Lower leg skin (tissue), 4 donors: ENCODE measurements at places on chromosomes 1 and 21.

DNA sequence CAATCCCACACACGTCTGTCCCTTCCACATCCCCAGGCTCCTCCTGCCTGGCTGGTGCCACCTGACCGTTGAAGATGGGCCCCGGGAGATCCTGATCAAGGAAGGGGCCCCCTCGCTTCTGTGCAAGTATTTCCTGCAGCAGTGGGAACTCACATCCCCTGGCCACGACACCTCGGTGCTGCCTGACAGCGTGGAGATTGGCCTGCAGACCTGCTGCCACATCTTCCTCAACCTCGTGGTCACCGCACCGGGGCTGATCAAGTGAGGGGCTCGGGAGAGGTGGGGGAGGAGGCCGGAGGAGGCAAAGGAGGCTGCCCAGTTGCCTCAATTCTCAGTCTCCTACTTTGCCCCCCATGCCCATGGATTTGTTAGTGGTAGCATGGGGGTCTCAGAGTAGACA, 5.6 kb downstream of the NCDN start:
- no peak for DNase-seq

DNA sequence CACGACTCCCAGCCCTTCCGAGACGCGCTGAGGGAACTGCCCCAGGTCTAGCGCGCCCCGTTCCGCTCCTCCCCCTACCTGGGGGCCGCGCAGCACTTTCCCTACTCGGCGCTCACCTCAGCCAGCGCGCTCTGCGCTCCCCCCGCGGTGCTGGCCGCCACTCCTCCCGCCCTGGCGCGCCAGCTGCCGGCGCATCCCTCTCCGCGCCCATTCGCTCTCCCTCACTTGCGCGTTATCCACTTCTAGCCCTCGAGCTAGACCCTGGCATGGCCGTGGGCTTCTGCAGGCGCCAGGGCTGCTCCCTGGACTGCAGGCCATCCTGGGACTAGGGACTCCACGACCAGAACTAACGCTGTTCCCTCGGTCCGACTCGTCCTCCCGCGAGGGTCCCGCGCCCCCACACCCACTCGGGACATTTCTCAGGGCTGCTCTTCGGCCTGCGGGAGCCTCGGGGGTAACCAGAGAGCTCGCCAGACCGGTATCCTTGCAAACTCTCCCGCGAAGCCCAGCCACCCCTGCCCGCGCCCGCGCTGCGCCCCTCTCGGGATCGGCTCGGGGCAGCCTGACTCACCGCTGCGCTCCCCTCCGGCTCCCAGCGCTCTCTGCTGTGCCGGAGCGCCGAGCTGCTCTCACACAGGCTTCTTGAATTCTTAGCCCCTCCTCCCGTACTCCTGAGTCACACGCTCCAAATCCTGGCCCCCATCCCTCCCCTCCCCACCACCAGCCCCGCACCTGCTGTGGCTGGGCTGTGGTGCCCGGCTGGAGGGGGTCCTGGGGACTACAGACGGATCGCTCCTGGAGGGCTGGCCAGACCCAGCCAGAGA, at the start of gene NGF:
TSS of gene NGF (minus strand) at position 617 of the 824 bp plus-strand sequence. CDS start 51,454 bp downstream, outside the sequence.
- no peak for DNase-seq

DNA sequence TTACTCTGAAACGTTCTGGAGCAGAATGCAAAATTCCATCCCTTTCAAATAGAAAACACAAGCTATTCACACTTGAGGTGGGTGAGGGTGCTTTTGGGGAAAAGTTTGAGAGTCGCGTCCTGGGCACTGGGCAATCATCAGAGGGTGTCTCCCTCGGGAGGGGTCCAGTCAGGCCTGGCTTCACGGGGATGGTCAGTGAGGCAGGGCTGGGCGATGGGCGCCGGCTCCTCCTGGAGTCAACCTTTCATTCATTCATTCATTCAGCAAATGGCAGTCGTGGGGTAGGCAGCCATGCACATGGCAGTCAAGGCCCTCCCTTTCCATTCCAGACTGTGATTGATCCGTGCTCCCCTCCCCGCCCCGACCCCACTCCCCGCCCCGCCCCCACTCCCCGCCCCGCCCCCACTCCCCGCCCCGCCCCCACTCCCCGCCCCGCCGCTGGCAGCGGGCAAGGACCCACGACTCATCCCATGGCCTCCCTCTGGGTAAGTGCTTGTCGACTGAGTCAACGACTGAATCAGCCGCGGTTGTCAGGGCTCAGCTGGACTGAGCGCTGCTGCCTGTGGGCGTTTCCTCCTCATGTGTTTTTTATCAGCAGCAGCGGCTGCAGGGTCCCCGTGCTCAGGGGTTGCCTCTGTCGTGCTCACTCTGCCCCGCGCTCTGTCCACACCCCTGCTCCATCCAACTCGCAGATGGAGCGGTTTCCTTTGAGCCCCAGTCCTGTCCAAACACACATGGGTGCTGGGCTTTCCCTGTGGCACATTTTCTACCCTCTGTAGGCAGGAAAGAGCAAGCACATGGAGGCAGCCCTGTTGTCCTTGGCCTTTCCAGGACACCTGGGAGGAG, 12.5 kb upstream of the SPSB1 start:
- peak; percentile 93 for DNase-seq

- DNase-seq, result no peak
These were observed 24.8 kb downstream of the PPP2R5A start for GRCh38 chr1:212309967-212310366.

- DNase-seq, result no peak
These were observed 724.6 kb downstream of the ADGRL2 start for GRCh38 chr1:82525378-82525777.

DNA sequence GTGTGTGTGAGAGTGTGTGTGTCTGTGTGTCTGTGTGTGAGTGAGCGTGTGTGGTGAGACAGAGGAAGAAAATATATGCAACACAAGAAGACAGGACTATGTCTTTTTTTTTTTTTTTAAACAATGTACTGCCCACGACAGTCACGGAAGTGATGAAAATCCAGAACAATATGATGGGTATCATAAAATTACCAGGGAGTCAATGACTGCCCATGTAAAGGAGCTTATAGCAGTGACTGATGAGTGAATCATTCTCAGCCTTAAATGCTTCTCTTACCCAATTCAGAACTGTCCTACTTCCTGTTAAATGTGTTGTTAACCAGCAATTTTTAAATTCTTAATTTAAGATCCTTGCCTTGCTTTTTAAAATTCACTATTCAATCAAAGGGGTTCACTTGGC, 46.6 kb downstream of the RGS7 start:
- DNase-seq, result no peak

DNA sequence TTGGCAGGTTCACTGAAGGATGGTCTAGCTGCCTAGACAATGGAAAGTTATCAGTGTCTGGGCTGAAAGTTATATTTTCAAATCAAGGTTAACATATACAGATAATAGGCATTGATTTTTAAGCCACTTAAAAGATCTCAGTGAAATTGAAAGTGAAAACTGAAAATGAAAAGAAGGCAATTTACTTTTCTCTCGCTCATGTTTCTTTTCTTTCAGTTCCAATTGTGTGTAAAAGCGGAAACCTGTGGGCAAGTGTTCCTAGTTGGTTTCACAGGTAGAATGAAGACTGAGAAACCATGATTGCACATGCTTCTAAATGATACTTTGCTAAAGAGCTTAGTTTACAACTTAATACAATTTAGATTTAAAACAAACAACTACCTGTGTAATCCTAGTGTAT, 383.7 kb downstream of the ZP4 start:
- DNase-seq, result no peak

- DNase-seq, result peak; percentile 30
These were observed 5.3 kb upstream of the CDCP2 start for GRCh38 chr1:54158071-54158470.

DNA sequence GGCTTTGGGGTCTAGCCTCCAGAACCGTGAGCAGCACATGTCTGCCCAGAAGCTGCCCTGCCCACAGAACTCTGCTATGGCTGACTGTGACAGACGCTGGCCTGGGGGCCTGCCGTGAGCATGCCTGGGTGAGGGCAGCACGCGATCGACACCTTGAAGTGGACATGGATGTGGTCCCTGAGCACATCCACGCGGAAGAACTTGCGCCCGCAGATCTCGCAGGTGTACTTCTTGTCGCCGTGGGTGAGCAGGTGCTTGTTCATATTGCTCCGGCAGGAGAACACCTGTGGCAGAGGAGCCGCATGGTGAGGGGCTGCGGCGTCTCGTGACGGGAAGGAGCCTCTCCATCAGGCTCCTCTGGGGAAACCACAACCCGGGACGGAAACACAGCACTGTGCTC, 56.0 kb downstream of the PRDM15 start:
- peak; percentile 76 for DNase-seq

- no peak for DNase-seq
These were observed 21.3 kb upstream of the GNPAT start for GRCh38 chr1:231219422-231220401.

GRCh38 chr21:42095581-42095980, 24.5 kb downstream of the UMODL1 start:
- no peak for DNase-seq

DNA sequence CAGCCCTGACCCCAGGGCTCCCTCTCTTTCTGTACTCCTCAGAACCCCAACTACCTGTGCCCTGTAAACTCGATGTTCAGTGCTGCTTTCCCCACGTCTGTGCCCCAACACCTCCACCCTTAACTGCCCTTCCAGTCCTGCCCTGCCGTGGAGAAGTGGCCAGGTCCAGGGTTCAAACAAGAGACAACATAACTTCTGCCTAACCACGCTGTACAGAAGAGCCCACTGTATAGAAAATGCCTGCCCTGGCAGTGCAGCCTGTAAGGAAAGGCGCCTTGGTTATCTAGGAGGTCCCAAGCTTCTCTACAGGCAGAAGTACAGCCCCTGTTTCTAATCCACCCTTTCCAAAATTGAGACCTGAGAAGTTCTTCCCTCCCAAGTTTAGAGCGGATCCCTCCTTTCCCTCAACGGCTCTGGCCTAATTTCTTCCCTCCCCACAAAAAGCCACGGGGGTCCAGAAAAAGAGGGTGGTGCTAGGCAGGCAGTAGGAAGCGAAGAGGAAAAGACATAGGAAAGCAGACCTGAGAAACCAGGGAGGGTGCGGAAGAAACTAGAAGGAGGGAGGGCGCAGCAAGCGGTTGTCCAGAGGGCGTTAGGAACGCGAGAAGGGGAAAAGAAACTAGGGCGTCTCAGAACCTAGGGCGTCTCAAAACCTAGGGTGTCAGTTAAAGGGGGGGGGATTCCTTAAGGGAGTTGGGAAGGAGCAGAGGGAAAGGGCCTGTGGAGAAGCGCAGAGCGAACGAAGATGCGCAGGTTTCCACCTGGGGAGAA, 3.2 kb downstream of the DMRTA2 start:
- DNase-seq, result no peak

DNA sequence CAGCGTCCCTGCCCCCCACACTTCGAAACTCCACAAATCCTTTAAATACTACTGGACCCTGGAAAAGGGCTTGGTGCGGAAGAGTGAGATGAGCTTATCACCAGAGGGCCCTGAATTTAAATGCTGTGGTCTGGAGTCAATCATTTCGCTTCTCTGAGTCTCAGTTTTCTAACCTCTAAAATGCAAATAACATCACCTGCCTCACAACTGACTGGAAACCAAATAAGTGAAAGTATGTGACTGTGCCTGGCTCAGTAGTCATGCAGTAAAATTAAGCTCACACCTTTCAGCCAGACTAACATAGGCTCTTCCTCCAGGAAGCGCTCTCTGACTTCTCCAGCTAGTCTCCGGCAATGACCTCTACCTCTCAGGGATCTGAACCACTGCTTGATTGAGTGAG, 4.2 kb downstream of the GJA4 start:
- no peak for DNase-seq

- no peak for DNase-seq
These were observed 734 bp downstream of the MED18 start for GRCh38 chr1:28329395-28330153.

- no peak for DNase-seq
These were observed 4.8 kb upstream of the DYNLT5 start for GRCh38 chr1:66747501-66747900.

- no peak for DNase-seq
These were observed 4.7 kb upstream of the CCSAP start for GRCh38 chr1:229347528-229347927.

DNA sequence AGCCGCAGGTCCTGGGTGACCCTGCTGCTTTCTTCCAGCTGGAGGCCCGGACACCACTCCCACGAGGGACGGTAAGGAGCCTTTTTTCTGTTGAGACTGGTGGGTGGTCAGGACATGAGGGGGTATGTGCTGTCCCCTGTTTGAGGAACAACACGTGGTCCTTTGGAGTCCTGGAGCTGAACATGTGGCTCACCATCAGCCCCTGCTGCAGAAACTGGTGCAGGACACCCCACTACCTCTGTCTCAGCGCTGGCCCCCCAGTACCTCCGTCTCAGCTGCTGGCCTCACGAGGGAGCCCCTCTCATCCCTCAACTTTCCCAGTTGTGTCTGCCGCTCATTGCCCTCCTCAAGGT, 34.7 kb downstream of the SLC19A1 start:
- no peak for DNase-seq

DNA sequence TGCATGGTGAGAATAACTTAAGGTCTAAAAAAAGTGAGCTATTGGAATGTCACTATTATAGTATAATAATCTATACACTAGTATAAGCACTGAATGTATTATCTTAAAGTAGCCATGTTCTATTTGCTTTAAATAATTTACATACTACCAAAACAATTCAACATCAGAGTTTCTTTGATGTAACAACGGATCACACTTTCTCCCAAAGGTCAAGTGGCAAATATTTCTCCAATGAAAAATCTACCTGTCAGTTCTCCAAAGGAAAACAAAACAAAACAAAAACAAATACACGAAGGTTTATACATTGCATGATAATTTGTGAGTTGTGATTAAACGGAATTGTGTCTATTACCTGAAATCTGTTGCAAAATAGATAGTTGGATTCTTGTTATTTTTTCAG, 581.4 kb downstream of the USP25 start:
- no peak for DNase-seq

- no peak for DNase-seq
These were observed 270.3 kb downstream of the COL11A1 start for GRCh38 chr1:102838016-102838415.

- no peak for DNase-seq
These were observed 574 bp downstream of the ITPKB start for GRCh38 chr1:226738421-226738994.

- DNase-seq, result no peak
These were observed 479.2 kb upstream of the USP24 start for GRCh38 chr1:55694310-55694801.

DNA sequence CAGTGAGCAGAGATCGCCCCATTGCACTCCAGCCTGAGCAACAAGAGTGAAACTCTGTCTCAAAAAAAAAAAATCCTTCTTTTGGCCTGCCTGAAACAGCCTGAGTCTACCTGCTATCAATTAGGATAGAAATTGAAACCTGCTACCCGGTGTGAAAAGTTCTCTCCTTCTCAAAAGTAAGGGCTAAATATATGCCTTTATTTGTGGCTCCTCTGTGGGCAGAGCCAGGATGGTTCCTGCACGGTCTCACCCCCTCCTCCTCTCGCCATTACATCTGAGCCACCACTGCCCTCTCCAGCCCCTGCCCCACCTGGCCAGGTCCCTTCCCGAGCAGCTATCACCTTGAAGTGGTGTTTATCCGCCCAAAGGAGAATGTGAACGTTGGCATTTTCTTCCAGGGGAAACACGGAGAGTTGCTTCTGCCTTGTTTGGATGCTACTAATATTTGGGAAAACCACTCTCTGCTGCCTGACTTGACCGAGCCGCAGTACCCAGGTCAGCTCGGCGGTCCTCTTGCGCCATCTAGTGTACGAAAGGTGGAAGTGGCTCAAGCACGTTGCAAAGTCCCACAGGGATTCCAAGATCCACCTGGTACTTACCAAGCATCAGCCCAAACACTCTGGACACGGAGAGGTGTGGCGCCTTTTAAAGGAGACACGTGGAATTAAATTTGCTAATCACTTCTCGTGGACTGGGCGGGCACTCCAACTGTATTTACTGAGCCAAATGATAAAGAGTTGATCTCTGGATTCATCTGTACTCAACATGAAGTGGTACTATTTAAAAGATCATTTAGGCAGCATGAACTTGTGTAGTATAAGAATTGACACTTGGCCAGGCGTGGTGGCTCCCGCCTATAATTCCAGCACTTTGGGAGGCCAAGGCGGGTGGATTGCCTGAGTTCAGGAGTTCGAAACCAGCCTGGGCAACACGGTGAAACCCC, 31.9 kb downstream of the SETD4 start:
- DNase-seq, result peak; percentile 95
